ENCODE measurements at places on chromosomes 1 and 21.

- DNase-seq = no peak
These were observed 38.8 kb upstream of the BTG3 start for GRCh38 chr21:17651526-17651925.

DNA sequence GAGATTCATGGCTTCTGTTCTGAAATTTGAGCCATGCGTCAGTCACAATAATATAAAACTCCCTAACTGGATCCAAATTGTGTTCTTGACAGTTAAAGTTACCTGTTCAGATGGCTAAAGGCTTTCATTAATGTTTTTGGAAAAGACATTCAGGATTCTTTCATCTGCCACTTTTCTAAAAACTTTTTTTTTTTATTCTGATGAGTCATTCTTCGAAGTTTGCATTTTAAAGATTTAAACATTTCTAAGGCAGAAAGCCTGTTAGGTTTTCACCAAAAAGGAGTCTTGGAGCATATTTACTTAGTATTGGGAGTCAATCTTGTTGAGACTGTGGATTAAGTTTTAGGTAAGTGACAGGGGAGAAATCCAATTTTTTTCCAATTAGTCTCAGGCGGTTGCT lies 18.9 kb upstream of the SDC3 start:
- no peak for DNase-seq

DNA sequence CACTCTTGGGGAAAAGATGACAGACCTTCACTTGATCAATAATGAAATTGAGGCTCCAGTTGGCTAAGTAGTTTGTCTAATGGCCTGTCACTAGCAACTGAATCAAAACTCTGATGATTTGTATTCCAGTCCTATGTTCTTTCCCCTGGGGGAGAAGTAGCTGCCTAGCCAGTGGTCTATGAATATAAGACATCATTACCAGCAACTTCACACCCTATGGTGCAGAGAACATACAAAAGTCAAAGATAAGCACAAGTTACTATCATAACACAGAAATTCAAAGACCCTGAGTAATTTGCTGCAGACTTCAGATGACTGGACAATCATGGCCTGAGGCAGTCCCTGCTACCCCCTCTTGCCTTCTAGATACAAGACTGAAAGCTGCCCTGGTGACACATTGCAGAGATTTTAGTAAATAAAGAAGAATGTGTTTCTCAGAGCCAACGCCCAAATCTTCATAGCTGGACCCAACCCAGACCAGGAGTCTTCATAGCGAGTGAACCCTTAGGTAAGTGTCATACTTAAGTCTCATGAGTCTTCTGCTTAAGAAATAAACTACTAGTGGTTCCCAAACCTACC lies 993 bp downstream of the PDZK1 start:
- DNase-seq = no peak

DNA sequence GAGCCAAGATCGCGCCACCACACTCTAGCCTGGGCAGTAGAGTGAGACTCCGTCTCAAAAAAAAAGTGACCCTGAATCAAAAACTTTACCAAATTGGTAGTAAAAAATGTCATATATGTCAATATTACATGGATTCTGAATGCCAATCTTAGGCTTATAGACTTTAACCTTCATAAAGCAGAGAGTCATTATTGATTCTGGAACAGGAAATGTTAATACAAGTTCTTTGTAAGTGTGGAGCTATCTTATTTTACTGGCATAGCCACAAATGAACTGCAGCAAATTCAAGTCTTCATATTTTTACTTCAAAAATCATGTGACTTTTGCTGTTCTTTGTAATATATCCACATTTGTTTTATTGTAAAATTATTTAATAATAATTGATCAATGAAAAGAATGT lies 41.3 kb downstream of the PPP2R5A start:
- DNase-seq = no peak

DNA sequence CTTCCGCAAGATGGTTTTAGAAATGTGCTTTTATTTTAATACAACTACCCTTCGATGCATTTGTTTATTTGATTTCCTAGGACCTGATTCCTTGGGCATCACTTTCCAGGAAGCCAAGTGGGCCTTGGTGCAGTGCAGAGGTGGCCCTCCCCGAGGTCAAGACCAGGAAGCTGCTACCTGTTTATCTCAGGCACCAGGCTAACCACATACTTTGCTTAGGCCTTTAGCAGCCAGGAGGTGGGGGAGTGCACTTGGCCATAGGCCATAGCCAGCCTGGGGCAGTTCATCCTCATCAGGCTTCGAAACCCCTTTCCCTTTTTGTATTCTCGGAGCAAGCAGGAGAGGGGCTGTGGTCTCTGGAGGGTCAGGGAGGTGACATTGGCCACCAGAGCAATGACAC lies 45.4 kb downstream of the SMYD2 start:
- no peak for DNase-seq

DNA sequence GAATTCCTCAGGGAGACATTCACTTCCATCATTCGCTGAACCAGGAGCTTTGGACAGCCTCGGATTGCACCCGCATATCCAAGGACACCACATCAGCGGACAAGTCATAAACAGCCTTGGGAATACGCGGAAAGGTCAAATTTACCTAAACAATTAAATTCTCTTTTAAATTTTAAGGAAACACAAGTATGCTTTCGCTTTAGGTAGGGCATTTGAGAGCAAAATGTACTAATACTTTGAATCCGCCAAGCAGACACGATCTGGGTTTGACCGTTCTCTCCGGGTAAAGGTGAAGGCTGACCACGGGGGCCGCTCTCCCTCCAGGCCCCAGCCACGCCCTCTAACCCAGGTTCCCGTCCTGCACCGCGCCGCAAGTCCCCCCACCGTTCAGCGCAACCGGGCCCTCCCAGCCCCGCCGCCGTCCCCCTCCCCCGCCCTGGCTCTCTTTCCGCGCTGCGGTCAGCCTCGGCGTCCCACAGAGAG lies 479 bp upstream of the ACADM start:
- peak; percentile 84 for DNase-seq
